ENCODE measurements at places on chromosomes 1 and 21.

- DNase-seq = no peak
Observed at GRCh38 chr1:65758128-65758527, 34.6 kb upstream of the PDE4B start.

DNA sequence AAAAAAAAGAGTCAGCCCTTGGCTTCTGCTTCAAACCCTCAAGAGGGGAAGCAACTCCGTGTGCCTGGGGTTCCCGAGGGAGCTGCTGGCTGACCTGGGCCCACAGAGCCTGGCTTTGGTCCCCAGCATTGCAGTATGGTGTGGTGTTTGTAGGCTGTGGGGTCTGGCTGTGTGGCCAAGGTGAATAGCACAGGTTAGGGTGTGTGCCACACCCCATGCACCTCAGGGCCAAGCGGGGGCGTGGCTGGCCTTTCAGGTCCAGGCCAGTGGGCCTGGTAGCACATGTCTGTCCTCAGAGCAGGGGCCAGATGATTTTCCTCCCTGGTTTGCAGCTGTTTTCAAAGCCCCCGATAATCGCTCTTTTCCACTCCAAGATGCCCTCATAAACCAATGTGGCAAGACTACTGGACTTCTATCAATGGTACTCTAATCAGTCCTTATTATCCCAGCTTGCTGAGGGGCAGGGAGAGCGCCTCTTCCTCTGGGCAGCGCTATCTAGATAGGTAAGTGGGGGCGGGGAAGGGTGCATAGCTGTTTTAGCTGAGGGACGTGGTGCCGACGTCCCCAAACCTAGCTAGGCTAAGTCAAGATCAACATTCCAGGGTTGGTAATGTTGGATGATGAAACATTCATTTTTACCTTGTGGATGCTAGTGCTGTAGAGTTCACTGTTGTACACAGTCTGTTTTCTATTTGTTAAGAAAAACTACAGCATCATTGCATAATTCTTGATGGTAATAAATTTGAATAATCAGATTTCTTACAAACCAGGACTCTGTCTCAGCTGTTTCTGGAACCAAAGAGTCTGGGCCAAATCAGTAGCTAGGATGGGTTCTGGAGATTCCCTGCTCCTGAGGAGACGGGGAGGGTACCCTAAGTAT is 26.8 kb upstream of the KDM4A start:
- no peak for DNase-seq

GRCh38 chr1:240833075-240833474 is 221.1 kb upstream of the GREM2 start:
- DNase-seq = no peak

GRCh38 chr1:175154629-175155472 is 37.7 kb downstream of the KIAA0040 start:
- DNase-seq = no peak

- DNase-seq = no peak
Observed at GRCh38 chr1:119492763-119493162, 14.2 kb upstream of the HSD3B1 start.

DNA sequence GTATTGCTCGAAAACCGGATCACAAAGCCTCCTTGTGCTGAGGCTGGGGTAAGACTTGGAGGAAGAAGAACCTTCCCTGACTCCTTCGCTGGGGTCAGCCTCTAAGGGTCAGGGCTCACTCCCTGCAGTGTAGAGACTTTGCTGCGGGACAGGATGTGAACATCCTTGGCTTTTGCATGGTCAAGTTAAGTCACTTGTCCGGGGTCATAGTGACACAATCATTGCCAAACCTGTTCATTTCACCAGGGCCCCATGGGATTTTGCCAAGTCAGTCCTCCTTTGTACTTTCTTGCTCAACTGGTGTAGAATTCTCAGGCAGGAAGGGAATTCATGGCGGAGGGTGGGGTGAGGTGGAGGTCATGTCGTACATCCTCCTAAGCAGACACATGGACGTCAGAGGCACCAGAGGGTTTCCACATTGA is 24.7 kb upstream of the IL10 start:
- DNase-seq = no peak

- no peak for DNase-seq
Observed at GRCh38 chr1:234550341-234551031, 59.5 kb downstream of the IRF2BP2 start.

GRCh38 chr1:100051401-100051800 is 81.3 kb downstream of the SASS6 start:
- DNase-seq = no peak

GRCh38 chr1:48677306-48678287 is 99.1 kb downstream of the BEND5 start:
- peak; percentile 2 for DNase-seq

- no peak for DNase-seq
Observed at GRCh38 chr1:190250368-190250767, 227.3 kb downstream of the BRINP3 start.

GRCh38 chr21:17921579-17922530 is 102.7 kb upstream of the C21orf91 start:
- no peak for DNase-seq
